ENCODE measurements at places on chromosomes 2 and 18.

DNA sequence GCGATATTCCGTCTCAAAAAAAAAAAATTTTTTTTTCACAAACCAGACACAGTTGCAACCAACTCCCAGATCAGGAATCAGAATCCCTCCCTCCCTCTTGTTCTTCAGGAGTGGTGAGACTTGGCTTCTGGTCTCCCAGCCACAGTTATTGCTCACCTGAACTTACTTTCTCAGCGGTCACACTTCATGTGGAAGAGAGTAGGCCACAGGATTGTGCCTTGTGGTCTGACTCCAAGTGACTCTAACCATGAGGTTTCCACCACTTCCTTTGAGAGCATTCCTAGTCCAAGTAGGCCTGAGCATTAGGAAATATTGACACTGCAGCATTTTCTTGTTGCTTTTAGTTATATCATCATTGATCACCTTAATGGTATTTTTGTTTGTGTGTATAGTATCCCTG is 12.1 kb downstream of the FMNL2 start:
- H3K4me1 ChIP-seq: peaks cover 10% of the 10 kb centered on the region
- no peak for DNase-seq
- no peak overlapping the region for H3K4me3 ChIP-seq
- H3K27me3 ChIP-seq: no peaks in the 10 kb centered on the region
- peaks cover 79% of the 10 kb centered on the region for H3K36me3 ChIP-seq

DNA sequence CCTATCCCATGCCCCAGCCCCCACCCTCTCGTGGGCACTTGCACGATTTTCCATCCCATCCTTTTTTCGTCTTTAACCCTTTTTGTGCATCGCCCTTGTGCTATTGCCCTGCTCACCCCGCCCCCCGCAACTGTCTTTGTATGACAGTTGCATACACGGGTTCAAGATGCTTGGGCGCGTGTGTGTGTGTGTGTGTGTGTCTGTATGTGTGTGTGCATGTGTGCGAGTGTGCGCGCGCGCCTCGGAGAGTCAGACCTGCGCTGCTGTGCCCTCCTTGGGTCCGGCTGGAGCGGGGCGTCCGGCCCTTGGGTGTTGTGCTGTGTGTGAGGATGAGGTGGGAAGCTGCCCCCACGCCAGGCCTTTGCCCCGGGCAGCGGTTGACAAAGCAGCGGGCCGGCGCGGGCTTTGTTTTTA is 230.7 kb downstream of the HAUS1 start:
- no peaks in the 10 kb centered on the region for H3K36me3 ChIP-seq
- H3K4me3 ChIP-seq: peak overlapping the region; percentile 90
- H3K27ac ChIP-seq: peak overlapping the region; percentile 61
- H3K27me3 ChIP-seq: no peaks in the 10 kb centered on the region
- peaks cover 25% of the 10 kb centered on the region for H3K4me1 ChIP-seq

GRCh38 chr2:159612255-159612901 is 4.0 kb downstream of the BAZ2B start:
- peak; percentile 41 for DNase-seq
- H3K4me3 ChIP-seq: peak overlapping the region; percentile 30
- H3K27ac ChIP-seq: no peak overlapping the region
- no peaks in the 10 kb centered on the region for H3K27me3 ChIP-seq

DNA sequence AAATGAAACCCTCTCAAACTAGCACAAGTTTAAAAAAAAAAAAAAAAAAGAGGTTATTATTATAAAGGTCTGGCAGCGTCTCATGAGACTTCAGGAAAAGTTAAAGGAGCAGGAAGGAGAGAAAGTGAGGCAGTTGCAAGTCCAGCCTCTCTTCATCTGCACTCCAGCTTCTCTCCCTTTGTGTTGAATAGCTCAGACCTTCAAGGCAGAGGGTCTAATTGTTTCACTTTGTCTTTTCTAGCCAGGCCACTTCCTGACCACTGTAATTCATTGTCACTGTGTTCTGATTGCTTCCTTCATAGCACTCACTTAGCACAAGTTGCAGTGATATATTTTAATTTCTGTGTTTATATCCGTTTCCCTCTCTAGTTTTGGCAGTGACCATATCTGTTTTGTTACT is 99.9 kb downstream of the SPATS2L start:
- no peak overlapping the region for H3K4me3 ChIP-seq
- H3K27ac ChIP-seq: no peak overlapping the region
- H3K27me3 ChIP-seq: no peaks in the 10 kb centered on the region
- no peak for DNase-seq

GRCh38 chr2:31163011-31163539 is 24.8 kb upstream of the GALNT14 start:
- H3K27ac ChIP-seq: no peak overlapping the region
- peaks cover 7% of the 10 kb centered on the region for H3K4me1 ChIP-seq
- H3K36me3 ChIP-seq: no peaks in the 10 kb centered on the region
- H3K27me3 ChIP-seq: no peaks in the 10 kb centered on the region

GRCh38 chr18:60831971-60832370 is 459.4 kb upstream of the MC4R start:
- no peak for DNase-seq
- H3K27me3 ChIP-seq: no peaks in the 10 kb centered on the region

- H3K36me3 ChIP-seq: no peaks in the 10 kb centered on the region
- H3K4me3 ChIP-seq: no peak overlapping the region
- no peaks in the 10 kb centered on the region for H3K27me3 ChIP-seq
- no peak for DNase-seq
- H3K27ac ChIP-seq: no peak overlapping the region
Observed at GRCh38 chr2:167718560-167718959, 528.8 kb downstream of the STK39 start.

DNA sequence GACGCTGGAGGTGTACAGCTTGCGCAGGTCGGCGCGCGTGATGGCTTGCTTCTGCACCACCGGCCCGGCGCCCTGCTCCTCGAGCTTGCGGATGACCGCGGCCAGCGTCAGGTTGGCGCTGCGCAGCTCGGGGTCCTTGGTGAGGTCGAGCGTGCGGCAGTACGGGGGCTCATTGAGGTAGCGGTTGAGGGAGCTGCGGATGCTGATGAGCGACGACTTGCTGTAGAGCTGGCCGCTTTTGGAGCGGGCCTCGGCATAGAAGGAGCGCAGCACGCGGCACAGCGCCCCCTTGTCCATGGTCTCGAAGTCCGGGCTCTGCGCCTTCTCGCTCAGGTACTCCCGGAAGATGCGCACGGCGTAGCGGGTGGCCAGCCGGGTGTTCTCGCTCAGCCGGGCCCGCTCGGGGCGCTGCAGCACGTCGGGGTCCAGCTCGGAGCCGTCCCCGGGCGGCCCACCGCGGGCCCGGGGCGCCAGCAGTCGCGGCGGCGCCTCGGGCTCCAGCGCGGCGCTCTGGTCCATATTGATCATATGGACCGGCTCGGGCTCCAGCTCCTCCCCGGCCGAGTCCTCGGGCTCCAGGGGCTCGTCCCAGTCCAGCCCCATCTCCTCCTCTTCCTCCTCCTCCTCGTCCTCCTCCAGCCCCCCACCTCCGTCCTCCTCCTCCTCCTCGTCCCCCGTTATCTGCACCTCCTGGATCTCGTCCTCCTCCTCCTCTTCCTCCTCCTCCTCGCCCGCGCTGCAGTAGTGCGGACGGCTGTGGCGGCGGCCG is 523 bp downstream of the KCTD1 start:
- H3K4me1 ChIP-seq: peaks cover 22% of the 10 kb centered on the region
- H3K4me3 ChIP-seq: peak overlapping the region; percentile 88
- H3K36me3 ChIP-seq: no peaks in the 10 kb centered on the region
- no peak overlapping the region for H3K27ac ChIP-seq
- peak; percentile 77 for DNase-seq

GRCh38 chr2:71856773-71857525 is 290.7 kb downstream of the CYP26B1 start:
- no peaks in the 10 kb centered on the region for H3K36me3 ChIP-seq
- no peaks in the 10 kb centered on the region for H3K4me1 ChIP-seq
- H3K27ac ChIP-seq: no peak overlapping the region
- no peak for DNase-seq

DNA sequence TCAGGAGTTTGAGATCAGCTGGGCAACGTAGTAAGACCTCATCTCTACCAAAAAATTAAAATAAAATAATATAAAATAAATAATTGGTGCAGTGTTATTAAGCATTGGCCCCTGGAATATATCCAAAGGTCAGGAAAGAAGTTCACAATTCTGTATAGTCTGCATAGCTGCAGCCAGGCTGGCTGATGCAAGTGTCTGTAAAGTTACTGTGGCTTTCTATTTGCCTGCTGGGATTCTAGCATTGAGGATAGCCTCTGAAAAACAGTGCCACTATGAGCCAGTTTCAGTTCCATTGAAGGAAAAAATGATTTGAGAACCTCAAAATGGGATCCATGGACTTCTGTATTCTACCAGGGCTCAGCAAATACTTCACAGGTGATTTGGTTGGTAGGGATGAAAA is 208.6 kb downstream of the PARD3B start:
- no peaks in the 10 kb centered on the region for H3K4me1 ChIP-seq
- no peak for DNase-seq
- H3K27ac ChIP-seq: no peak overlapping the region
- no peak overlapping the region for H3K4me3 ChIP-seq

DNA sequence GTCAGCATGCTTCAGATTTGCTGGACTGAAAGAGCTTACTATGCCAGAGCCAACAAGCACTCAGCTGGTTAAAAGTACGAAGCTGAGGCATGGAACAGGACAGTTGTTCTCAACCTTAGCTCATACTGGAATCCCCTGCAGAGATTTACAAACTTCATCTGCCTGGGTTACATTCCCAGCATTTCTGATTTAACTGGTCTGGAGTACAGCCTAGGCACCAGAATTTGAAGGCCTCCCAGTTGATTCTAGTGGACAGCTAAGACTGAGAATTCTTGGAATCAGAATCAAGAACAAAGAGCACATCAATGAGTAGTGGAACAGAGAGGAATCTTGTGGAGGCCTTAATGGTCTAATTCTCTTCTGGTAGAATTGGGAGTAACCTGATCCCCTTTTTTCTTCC is 298.2 kb upstream of the NXPH2 start:
- H3K4me3 ChIP-seq: no peak overlapping the region
- no peak overlapping the region for H3K27ac ChIP-seq
- no peaks in the 10 kb centered on the region for H3K36me3 ChIP-seq
- H3K4me1 ChIP-seq: peaks cover 2% of the 10 kb centered on the region
- H3K27me3 ChIP-seq: no peaks in the 10 kb centered on the region
- DNase-seq: peak; percentile 4

GRCh38 chr2:120830096-120830830 is 94.6 kb downstream of the GLI2 start:
- peaks cover 3% of the 10 kb centered on the region for H3K4me1 ChIP-seq
- H3K36me3 ChIP-seq: peaks cover 10% of the 10 kb centered on the region
- no peak for DNase-seq
- no peak overlapping the region for H3K4me3 ChIP-seq

DNA sequence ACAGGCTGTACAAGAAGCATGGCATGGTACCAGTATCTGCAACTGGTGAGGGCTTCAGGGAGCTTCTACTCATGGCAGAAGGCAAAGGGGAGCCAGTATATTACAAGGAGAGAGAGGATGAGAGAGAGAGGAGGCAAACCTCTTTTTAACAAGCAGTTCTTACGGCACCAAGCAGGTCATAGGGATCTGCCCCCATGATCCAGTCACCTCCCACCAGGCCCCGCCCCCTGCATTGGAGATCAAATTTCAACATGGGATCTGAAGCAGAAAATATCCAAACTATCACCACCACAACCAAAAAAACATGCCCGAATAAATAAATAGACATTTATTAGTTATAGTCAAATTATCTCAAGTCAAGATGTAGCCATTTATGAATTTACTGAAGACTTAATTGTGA is 14.5 kb upstream of the SLC35F5 start:
- H3K27me3 ChIP-seq: no peaks in the 10 kb centered on the region
- no peak for DNase-seq
- no peak overlapping the region for H3K27ac ChIP-seq
- no peaks in the 10 kb centered on the region for H3K4me1 ChIP-seq

GRCh38 chr18:38009320-38009719 is 443.7 kb upstream of the CELF4 start:
- no peak for DNase-seq
- no peaks in the 10 kb centered on the region for H3K36me3 ChIP-seq
- no peaks in the 10 kb centered on the region for H3K27me3 ChIP-seq
- H3K27ac ChIP-seq: no peak overlapping the region
- H3K4me3 ChIP-seq: no peak overlapping the region

GRCh38 chr2:119756837-119757236 is 2.9 kb upstream of the PTPN4 start:
- H3K4me1 ChIP-seq: no peaks in the 10 kb centered on the region
- no peak overlapping the region for H3K4me3 ChIP-seq
- no peak overlapping the region for H3K27ac ChIP-seq
- H3K36me3 ChIP-seq: no peaks in the 10 kb centered on the region
- no peak for DNase-seq

DNA sequence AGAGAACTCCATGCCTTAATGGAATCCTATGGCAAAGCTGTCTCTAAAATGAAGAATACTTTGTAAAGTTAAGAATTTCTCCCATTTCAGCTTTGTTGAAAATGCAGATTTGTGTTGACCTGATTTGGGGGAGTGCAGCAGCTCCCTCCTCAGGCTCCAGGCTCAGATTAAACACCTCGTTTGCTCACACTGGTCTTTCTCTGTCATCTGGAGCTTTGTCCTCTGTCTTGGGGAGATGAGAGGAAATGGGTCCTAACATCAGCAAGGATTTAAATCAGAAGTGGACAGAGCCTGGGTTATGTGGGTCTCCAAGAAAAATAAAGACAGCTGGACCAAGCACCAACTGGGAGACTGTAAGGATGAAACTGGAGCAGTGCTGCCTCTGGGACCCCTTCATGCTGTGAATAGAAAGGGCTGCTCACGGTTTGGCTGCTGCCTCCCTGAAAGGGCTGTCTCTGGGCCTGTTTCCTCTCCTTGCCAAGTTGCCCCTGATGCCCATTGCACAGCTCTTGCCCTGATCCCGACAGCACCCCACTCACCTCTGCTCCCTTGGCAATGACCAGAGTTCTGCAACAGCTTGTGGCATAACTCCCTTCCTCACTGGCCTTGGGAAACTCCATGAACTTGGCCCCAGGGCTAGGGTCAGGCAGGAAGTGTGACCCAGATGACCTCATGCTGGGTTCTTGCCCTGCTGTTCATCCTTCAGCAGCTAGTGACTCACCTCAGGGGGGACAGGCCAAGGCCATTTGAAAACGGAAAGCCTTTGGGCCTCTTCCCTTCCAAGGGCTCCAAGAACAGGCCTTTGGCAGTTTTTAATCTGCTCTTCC is 197.2 kb downstream of the CYP26B1 start:
- H3K36me3 ChIP-seq: no peaks in the 10 kb centered on the region
- no peak for DNase-seq
- no peak overlapping the region for H3K27ac ChIP-seq
- H3K4me1 ChIP-seq: no peaks in the 10 kb centered on the region
- H3K4me3 ChIP-seq: no peak overlapping the region
- H3K27me3 ChIP-seq: peaks cover 3% of the 10 kb centered on the region

GRCh38 chr18:77822632-77823031 is 573.0 kb downstream of the GALR1 start:
- no peak for DNase-seq
- no peak overlapping the region for H3K4me3 ChIP-seq
- H3K4me1 ChIP-seq: no peaks in the 10 kb centered on the region
- H3K36me3 ChIP-seq: no peaks in the 10 kb centered on the region
- no peak overlapping the region for H3K27ac ChIP-seq

GRCh38 chr18:10145546-10145945 is 231.7 kb downstream of the VAPA start:
- H3K36me3 ChIP-seq: no peaks in the 10 kb centered on the region
- no peak overlapping the region for H3K27ac ChIP-seq
- DNase-seq: no peak
- H3K4me1 ChIP-seq: peaks cover 2% of the 10 kb centered on the region
- peaks cover 24% of the 10 kb centered on the region for H3K27me3 ChIP-seq

Data from neuronal stem cell (in vitro differentiated cells).